ENCODE measurements at places on chromosomes 6 and 20.

- DNase-seq = peak; percentile 36
Observed at GRCh38 chr6:153947808-153948447, 91.1 kb upstream of the OPRM1 start.

DNA sequence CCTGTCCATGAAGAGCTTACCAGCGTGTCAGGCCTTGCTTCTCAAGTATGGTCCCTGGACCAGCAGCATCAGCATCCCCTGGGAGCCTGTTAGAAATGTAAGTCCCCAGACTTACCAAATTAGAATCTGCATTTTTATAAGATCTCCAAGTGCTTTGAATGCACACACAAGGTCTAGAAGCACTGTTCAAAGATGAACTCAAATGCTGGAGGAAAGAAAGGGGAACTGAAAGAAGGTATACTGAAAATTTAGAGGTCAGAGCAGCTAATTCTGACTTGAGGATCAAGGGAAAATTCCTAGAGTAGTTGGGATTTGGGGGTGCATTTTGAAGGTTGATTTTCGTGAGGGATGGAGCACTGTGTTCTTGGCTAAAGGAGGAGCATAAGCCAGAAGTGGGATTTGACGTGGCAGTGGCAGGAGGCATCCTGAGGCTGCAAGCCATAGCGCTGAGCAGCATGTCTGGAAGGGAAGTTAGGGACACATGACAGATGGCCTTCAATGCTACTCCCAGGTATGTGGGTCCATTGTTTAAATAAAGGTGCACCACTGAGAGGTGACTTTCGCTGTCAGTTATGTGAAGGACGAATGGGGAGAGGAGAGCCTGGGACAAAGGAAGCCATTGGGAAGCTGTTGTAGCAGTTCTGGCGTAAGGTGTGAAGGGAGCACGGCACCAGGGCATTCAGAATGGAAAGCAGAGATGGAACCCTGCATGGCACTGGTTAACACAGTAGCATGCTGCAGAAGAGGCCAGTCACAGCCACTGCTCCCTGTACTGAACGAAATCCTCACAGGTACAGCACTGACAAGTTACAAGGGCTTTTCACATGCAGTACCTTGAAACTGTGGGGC is 36.2 kb downstream of the ARMC2 start:
- no peak for DNase-seq

GRCh38 chr6:167559675-167560479 is 235.0 kb downstream of the TTLL2 start:
- DNase-seq = peak; percentile 86

DNA sequence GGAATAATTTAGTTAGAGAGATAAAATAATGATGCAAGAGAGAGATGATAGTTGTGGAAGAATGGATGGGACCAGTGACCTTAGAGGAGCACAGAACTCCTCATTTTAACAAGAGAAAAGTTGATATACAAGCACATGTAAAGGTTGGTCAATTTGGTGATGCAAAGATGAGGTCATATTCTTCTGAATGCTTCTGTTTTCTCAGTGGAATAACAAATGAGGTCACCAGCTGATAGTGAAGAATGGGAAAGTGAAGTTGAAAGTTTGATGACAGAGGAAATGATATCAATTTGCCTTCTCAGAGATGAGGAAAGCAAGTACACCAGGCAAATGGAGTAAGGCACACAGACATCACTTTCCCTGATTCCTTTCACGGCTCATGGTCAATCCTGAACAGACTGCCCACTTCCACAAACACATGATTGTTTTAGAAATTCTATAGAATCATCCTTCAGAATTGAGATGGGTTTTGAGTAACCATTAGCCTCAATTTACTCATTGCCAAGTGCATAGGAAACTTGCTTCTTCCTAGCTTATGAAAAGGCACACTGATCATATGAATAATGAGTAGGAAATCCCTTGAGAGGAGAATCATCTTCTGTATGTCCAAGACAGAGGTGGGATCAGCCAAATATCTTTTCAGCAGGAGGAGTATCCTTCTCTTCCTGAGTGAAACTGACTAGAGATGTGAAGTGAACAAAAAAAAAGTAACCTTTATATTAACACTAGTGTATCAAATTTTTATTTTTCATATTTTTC is 82.4 kb upstream of the TCF21 start:
- DNase-seq = no peak

GRCh38 chr6:167858086-167858591 is 31.4 kb downstream of the AFDN start:
- no peak for DNase-seq

DNA sequence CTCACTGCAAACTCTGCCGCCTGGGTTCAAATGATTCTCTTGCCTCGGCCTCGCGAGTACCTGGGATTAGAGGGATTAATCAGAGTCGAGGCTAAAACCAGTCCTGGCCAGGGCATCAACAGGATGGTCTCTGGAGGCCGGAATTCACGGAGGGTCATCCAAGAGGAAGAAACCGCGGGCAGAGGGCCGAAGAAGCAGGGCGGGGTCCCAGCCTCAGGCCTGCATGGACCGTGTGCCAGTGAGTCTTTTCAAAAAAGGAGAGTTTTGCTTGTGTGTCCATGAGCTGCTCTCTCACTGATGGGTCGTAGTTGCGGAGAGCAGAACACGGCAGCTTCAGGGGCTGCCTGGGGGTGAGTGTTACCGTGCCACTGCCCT is 295.1 kb upstream of the ZNF337 start:
- no peak for DNase-seq

DNA sequence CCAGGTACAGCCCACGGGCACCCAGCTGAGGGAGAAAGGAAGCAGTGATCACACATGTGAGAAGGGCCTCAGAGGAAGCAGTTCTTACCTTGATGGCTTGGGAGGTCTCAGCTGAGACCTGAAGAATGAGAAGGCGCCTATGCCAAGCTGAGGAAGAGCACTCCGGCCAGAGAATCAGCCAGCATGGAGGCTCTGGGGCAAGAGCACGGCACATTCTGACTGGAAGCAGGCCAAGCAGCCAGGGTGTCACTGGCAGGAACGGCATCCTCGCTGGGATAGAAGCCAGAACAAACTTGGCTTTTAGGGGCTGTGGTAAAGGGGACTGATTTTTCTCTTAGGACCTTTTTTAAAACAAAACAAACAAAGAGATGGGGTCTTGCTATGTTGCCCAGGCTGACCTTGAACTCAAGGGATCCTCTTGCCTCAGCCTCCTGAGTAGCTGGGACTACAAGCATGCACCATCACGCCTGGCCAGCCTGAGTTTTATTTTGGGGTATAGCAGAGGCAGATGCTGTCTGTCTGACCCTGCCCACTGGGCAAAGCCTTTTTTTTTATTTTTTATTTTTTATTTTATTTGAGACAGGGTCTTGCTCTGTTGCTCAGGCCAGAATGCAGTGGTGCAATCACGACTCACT is 17.6 kb downstream of the GHRH start:
- DNase-seq = peak; percentile 35

DNA sequence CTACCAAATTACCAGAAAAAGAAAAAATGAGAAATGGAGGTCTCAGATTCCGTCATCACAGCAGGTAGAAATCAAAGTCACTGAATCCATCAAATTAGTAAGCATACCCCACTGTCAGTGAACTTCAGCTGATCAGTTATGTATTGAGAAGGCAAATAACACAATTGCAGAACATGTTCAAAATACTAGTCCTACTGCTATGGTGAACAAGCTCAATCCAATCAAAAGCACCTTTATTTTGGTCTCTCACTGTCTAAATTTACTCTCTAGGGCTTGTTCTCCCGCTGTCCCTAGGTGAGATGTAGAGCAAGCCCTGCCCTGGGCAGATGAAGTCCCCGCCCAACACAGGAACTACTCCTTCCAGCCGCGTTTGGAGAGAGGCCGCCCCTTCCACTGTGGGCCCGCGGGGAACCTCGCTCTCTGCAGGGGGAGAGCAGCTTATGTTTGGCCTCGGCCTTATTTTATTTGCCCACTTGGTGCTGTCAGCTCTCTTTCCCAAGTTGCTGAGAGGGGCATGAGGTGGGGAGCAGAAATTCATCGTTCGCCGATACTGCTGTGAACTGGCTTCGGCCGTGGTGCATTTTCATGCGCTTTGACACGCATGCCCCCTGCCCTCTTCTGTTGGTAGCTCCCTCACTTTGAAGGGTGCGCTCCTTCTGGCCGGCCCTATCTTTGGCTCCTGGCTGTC is 14.3 kb upstream of the MAP1LC3A start:
- no peak for DNase-seq

GRCh38 chr6:19665613-19665909 is 171.6 kb upstream of the ID4 start:
- no peak for DNase-seq

DNA sequence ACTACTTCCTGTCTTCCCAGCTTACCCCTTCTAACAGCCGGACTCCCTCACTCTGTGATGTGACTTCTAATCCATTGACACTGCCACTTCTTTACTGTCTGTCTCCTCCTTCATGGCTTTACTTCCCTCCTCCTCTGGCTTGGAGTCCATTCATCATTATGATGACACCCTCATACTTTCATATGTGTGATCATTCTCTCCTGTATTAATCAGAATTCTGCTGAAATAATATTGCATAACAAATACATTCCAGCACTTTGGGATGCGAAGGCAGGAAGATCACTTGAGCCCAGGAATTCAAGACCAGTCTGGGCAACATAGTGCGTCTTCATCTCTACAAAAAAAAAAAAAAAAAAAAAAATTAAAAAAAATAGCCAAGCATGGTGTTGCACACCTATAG is 147.9 kb upstream of the BTBD3 start:
- DNase-seq = no peak

GRCh38 chr6:157432892-157433265 is 51.9 kb downstream of the ZDHHC14 start:
- no peak for DNase-seq

- DNase-seq = no peak
Observed at GRCh38 chr6:75266716-75267291, 17.8 kb downstream of the TMEM30A start.

GRCh38 chr6:63997221-63997620 is 361.6 kb downstream of the PHF3 start:
- DNase-seq = no peak

GRCh38 chr6:14283600-14284235 is 166.1 kb downstream of the CD83 start:
- DNase-seq = no peak

- peak; percentile 21 for DNase-seq
Observed at GRCh38 chr6:89146718-89147700, 1.2 kb downstream of the PM20D2 start.
